ENCODE measurements at places on chromosomes 13 and 19.

- DNase-seq: no peak
These were observed 38.3 kb downstream of the DNAJC15 start for GRCh38 chr13:43061496-43062280.

GRCh38 chr19:6718741-6719539 is 1.5 kb downstream of the C3 start:
- no peak for DNase-seq

DNA sequence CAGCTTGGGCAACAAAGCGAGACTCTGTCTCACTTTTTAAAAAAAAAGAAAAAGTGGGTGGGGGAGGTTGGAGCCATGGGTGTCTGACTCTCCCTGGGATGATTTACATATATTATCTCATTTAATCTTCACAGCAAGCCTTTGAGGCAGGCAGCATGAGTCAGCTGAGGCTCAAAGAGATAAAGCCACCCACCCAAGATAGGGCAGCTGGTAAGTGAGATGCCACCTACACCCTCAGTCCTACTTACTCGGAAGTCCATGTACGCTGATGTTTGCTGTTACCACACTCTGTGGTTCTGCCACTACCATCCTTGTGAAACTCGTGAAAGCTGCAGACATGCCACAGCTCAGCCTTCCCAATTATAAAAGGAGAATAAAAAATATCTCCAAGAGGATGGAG is 142.0 kb upstream of the TSHZ3 start:
- no peak for DNase-seq

DNA sequence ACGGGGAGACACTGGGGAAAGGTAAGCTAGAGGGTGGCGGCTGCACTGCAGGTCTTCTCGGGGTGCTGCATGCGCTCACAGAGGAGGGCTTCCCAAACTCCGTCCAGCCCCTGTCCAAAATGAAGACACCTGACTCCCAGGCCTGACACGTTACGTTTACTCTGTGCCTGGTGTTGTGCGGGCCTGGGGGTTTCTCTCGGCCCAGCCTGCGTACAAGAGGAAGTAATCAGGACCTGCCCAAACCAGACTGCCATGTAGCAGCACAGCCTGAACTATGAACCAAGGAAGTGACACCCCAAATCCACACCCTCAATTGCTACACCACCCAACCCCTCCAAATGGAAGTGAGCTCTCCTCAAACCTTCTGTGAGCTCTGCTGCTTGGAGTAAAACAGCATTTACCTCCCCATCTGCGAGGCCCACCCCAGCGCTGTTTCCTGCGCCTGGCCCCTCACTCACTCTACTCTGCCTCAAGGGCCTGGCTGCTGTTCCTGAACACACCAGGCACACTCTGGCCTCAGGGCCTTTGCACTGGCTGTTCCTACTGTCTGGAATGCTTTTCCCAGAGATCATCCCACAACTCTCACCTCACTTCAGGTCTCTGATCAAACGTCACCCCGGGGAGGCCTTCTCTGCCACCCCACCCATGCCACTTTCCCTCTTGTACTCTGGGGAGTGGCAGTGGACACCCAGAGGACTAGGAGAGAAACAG is 3.0 kb downstream of the HSPBP1 start:
- DNase-seq: no peak

- DNase-seq: no peak
These were observed 113.5 kb downstream of the FOXO1 start for GRCh38 chr13:40552895-40553294.

GRCh38 chr13:106686163-106686562 is 118.2 kb upstream of the ARGLU1 start:
- no peak for DNase-seq

DNA sequence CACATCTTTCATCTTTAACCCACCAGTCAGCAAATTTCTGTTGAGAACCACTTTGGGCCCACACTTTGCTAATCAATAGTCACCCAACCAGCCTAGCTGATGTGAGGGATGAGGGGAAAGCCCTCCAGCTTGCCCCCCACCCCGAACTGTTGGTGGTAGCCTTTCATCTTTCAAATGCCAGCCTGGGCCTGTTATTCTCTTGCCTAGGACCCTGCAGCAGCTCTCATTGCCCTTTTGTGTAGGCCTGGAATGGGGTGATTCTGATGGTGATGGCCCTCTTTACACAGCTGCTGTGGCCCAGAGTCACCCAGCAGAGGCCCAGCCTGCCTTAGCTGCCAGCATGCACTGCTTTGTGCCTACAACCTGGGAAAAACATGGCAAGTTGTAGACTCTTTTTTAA is 294.5 kb downstream of the SLC7A1 start:
- no peak for DNase-seq

- DNase-seq: no peak
These were observed 13.6 kb upstream of the ZNF14 start for GRCh38 chr19:19746286-19747213.

Measured in iPS DF 6.9 (cell line).